ENCODE measurements at places on chromosomes 2 and 18. TPM values are rescaled to one million over a fixed set of nuclear protein-coding genes. Genes with fewer than 3 reads are reported as not detected.

The HOXD13 gene
- total RNA-seq = not detected

The LGALSL gene
- 0.73 TPM for total RNA-seq

The SLC38A11 gene
- 0.74 TPM for total RNA-seq

The PRKD3 gene
- total RNA-seq = 47.3 TPM

The CRACDL gene
- 2.0 TPM for total RNA-seq

The ZNF385B gene
- total RNA-seq = not detected

The CFC1 gene
- not detected for total RNA-seq

DNA sequence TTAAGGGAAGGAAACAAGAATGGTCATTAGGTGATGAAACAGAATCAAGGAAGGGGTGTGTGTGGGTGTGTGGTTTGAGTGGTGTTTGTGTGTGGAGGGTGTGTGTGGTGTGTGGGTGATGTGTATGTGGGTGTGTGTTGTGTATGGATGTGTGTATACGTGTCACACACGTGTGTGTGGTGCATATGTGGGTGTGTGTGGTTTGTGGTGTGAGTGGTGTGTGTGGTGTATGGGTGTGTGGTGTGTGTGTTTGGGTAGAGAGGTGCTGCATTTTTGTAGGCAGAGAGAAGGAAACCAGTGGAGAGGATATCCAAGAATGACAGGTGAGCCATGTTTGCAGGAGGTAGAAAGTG lies 1.1 kb upstream of the CEP192 start:
- DNase-seq = peak; percentile 5

DNA sequence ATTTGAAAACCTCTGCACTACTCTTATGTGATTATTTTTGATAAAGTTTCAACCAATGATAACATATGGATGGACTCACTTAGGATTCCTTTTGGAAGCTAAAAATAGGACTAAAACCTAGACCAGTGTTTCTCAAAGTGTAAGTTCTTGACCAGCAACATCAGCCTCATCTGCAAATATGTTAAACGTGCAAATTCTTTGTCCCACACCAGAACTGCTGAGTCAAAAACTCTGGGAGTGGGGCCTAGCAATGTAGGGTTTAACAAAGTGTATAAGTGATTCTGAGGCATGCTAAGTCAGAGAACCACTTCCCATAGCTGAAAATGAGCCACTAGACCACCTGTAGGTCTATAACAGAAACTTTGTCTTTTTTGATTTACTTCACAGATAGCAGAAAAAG lies 1247.2 kb upstream of the PIK3C3 start:
- DNase-seq = no peak

- no peak for DNase-seq
Measured at GRCh38 chr2:148259674-148260073, 238.8 kb downstream of the MBD5 start.

DNA sequence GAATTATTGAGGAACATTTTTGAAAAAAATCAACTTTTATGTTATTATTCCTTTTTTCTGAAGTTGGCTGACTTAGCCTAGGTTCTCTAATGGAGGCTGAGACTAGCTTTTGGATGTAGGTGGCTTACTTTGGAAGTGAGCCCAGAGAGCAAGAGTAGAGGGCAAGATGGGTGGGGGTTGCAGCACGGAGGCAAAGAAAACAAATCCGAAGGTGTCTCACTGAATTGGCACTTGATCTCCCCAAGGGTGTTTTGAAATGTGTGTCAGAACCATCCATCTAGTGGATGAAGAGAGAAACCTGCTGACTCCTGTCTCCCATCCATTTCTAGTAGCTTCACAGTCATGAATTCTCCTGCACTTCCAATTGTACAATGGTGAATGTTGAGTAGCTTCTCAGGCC lies 390.7 kb downstream of the TMEM182 start:
- DNase-seq = no peak

GRCh38 chr2:32960647-32961403 lies 14.1 kb downstream of the LTBP1 start:
- no peak for DNase-seq

DNA sequence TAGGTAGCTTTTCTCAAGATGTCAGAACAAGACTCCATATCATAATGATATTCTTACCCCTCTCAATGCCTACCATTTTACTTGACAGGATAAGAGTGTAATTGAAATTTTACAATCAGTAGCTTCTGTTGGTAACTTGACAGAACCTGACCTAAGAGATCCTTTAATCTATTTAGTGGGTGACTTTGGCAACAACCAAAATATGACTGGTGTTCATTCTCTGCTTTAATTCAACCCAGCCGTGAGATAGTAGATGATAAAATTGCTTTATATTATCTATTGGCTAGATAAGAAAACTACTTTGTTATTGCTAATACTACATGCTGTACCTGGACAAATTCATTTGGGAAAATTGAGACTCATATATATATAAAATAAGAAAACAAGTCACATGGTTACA lies 770.2 kb upstream of the NXPH2 start:
- no peak for DNase-seq

GRCh38 chr2:120673571-120674061 lies 62.1 kb upstream of the GLI2 start:
- no peak for DNase-seq

DNA sequence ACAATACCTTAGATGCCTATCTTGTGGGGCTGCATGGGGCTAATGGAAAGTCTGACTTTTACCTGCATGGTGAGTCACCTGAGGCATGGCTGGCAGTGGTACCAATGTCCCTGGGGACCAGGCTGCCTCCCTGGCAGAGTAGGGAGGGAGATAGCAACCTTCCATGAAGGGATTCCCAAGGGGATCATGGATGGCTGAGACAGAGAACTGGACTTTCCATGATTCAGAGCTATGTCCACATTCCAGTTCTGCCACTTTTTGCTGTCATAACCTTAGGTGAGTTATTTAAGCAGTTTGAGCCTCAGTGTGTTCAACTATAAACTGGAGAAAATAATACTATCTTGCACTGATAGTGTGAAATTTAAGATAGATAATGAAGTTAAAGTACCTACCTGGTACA lies 178.6 kb downstream of the SETBP1 start:
- no peak for DNase-seq

DNA sequence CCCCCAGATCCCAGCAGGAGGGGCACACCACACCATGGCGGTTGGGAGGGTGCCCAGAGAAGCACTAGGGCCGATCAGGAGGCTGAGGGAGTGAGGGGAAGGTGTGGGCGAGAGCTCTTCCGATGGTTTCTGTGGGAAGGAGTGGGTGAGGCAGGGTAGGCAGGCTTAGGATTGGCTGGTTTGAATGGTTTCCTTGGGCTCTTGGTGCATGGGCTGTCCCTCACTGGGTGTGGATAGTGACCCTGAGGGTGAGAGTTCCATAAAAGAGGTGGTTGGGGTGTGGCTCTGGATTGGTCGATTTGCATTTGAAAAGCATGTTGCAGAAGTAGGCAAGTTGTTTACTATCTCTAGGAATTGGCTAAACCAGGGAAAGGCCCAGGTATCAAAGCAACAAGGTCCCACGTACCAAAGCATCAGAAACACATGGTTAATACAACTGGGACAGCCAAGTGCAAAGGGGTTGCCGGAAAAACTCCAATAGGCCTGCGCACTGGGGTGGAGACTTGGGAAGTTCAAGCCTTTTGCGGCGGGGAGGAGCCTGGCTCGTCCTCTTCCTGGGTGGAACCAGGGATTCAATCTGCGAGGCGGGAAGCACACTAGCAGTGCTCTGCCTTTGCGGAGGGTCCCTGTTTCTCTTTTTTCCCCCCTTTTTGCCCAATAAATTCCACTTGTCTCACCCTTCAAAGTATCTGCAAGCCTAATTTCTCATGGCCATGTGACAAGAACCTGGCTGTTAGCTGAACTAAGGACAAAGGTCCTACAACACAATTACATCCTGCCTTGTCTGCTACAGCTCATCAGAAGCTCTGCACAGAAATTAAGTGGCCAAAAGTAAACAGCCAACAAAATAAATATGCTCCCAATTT lies 43.2 kb downstream of the IL1R2 start:
- DNase-seq = no peak

DNA sequence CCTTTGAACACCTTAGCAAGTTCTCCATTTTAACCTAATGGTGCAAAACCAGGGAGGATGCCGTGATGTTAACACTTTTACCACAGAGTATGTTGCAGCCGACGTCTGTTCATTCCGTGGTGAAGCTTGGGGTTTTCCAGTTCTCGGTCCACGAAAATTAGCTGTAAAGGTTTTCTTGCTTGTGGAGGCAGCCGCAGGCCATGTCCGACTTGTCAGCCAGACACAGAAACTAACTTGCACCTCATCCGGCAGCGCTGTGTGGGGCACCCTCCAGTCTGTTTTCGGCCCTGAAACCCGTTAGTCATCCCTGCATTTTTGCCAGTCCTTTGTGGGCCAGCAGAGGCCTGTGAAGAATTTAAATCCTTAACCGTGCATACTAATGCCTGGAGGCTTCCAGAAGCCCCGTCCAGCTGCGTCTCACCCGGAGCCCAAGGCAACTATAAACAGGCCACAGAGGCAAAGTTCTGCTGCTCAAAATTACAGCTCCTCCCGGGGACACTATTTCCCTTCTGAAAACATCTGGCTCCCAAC lies 70.6 kb downstream of the SH3YL1 start:
- DNase-seq = peak; percentile 45

DNA sequence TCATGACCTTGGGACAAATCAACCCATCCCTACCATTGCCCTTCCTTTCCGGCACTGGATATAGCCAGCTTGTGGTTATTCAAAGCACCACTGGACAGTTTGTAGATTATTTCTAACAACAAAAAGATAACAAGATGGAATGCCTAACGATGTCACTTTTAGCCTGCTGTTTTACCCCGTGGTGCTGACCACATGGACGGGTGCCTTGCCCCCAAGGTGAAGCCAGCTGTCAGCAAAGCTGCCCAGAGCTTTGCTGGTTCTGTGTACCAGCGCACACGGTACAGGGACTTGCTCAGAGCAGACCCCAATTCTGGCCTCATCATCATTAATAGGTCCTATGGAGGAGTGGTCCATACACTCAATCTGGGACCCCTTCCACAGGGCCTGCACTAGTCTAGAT lies 118.2 kb downstream of the MTCL1 start:
- no peak for DNase-seq

DNA sequence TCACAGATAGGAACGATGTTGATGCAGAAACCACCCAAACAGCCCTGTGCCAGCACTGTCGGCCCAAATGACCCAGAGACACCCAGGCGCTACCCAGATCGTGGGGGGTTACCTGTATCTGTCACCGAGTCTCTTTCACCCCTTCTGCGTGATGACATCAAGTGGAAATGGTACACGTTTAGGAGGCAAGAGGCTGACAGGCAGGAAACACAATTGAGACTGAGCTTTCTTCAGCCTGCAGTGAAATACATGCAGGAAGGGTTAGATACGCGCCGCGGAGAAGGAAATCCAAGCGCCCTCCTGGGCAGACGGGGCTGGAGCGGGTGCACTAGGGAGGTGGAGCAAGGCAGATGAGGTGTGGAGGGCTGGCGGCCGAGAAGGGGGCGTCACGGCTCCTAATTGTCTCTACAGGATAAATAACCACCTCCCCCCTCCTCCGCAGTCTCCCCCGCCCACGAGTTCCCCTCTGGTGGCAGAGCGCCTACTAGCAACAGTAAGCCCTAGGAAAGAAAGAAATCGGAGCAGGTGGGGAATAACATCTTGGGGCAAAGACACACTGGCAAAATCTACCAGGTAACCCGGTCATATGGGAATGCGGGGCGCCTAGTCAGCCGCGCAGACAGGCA lies at the start of gene RNF152:
Gene RNF152, minus strand, starts transcription at position 325 of the 626 bp plus-strand sequence. CDS start 76,544 bp downstream, outside the sequence.
- peak; percentile 31 for DNase-seq

- no peak for DNase-seq
Measured at GRCh38 chr18:53864770-53865169, 359.7 kb downstream of the MBD2 start.

DNA sequence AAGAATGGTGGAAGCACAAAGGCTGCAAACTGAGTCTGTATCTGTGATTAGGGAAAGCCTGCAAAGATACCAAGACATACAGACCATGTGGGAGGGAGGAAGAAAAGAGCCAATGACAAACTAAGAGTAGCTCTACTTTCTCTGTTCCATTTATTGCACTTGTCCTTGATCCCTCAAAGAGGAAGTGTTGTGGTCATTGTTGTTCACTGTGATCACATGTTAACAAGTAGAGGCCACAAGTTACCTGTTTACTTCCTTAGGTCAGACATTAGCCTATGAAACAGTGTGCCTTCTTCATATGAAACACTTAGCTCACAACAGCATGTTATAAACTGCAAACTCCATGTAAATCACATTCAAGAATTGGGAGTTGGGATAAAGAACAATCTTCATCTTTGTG lies 32.6 kb downstream of the MAP2 start:
- no peak for DNase-seq

DNA sequence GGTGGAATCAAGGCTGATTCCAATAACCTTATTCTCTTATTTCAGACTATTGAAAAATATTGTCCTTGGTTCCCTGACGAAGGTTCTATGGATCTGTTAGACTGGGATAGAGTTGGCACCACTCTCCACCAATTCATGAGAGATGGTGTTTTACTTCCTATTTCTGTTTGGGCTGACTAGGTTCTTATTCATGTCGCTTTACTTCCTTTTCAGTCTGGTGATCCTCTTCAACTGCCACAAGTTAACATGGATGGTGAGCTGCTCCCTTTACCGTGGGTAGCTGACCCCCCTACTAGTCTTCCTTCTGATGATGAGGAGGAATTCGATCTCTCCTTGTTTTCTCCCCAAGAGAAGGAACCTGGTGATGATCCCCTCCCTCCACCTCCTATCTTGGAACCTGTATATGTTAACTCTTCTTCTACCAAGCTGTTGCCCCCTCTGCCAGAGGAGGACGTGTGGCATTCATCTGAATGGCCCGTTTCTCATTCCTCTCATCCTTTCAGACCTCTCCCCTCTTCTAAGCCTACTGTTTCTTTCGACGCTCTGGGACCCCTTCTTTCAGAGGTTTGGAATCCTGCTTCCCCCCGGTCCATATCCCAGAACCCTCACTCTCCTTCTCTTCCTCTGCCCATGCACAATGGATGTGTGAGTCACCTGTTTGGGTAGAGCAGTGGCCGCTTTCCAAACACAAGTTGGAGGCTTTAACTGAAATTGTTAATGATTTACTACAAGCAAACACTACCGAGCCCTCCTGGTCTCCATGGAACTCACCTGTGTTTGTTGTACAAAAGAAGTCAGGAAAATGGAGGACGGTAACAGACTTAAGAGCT lies 13.5 kb upstream of the CNOT11 start:
- no peak for DNase-seq

GRCh38 chr2:179044500-179044899 lies 5.4 kb downstream of the CCDC141 start:
- no peak for DNase-seq

DNA sequence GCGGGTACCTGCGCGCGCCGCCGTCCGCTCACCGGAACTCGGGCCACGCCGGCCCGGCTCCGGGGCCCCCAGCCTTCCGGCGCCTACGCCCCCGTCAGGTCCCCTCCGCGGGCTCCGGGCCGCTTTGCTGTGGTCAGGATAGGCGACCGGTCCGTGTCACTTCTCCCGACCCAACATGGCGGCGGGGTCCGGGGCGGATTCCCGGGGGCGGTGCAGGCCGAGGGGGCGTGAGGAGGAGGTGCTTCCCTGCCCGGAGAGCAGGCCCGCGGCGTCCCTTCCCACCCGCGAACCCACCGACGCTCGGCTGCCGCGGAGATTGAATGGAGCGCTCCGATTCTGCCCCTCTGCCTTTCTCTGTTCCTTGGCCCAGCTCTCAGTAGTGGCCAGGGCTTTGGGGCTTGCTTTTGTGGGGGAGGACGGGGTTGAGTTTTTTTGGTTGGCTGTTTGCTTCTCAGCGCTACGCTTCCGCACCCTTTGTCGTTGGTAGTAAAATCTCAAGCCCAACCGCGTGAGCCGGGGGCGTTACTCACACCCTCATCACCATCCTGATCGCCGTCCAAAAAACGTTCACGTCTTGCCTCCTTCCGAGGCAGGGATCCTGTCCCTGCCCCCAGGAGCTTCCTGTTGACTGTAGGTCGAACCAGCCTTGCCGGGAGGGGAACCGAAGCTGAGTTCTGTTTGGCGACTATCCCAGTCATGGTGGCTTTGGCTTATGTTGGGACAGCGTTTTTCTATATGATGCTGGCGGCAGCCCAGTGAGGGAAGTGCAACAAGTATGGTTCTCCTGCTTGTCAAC lies 532 bp upstream of the YES1 start:
- peak; percentile 73 for DNase-seq
